Posterior vena cava (tissue), 2 donors: ENCODE measurements at places on chromosomes 6 and 20. TPM values are rescaled to one million over a fixed set of nuclear protein-coding genes. Genes with fewer than 3 reads are reported as not detected.

The CDSN gene
- total RNA-seq: not detected

The CLVS2 gene
- total RNA-seq: not detected

The ADGRF4 gene
- total RNA-seq: 0.19 TPM

The CALHM5 gene
- 7.2 TPM for total RNA-seq

The CLPSL2 gene
- total RNA-seq: not detected

The SLPI gene
- 14.6 TPM for total RNA-seq

The GNRH2 gene
- 0.43 TPM for total RNA-seq

The KHDC1L gene
- not detected for total RNA-seq

The POU3F2 gene
- not detected for total RNA-seq

The NT5E gene
- 43.8 TPM for total RNA-seq

The CCHCR1 gene
- total RNA-seq: 13.4 TPM
